ENCODE measurements at places on chromosomes 2 and 18.

GRCh38 chr2:71789556-71790204 lies 336.3 kb downstream of the DYSF start:
- no peak for DNase-seq

DNA sequence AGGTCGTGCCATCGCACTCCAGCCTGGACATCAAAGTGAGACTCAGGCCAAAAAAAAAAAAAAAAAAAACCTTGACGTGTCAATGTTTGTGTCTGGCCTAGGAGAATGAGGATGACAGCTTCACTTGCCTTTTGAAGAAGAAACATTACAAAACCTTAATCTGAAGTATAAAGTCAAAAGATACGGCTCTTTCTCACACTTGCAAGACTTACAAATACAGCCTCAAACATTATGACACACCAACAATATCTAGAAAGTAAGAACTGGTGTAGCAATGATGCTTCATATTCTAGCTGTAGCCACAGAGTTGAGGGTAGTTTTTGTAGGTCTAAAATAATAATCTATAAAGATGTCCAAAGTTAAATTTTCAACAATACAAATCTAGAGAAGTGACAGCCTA lies 25.5 kb downstream of the MPPE1 start:
- peak; percentile 44 for DNase-seq

- DNase-seq = no peak
Observed at GRCh38 chr2:70753902-70754301, 14.1 kb downstream of the ADD2 start.

GRCh38 chr2:207141386-207141785 lies 24.4 kb downstream of the KLF7 start:
- DNase-seq = peak; percentile 56

All from inflammatory macrophage treated with lipopolysaccharide for 4 hours (primary cell).